CD4-positive, alpha-beta T cell treated with Interleukin-4 for 1 hour (primary cell): ENCODE measurements at places on chromosomes 1 and 21.

DNA sequence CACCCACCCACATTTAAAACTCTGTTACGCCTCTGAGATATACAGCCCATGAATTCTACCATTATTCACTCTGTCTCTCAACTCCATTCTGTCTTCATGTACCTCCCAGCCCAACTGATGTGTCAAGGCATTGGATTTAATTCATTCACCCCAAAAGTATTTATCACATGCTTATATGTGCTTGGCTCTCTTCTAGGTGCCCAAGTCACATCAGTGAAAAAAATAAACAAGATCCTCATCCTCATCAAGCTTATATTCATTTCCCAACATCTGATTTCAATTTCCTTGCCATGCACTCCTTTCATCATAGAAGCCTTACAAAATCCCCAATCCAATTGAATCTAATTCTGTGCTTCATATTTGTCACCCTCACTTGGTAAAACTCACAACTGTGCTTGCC is 967.6 kb downstream of the LTN1 start:
- DNase-seq = no peak

DNA sequence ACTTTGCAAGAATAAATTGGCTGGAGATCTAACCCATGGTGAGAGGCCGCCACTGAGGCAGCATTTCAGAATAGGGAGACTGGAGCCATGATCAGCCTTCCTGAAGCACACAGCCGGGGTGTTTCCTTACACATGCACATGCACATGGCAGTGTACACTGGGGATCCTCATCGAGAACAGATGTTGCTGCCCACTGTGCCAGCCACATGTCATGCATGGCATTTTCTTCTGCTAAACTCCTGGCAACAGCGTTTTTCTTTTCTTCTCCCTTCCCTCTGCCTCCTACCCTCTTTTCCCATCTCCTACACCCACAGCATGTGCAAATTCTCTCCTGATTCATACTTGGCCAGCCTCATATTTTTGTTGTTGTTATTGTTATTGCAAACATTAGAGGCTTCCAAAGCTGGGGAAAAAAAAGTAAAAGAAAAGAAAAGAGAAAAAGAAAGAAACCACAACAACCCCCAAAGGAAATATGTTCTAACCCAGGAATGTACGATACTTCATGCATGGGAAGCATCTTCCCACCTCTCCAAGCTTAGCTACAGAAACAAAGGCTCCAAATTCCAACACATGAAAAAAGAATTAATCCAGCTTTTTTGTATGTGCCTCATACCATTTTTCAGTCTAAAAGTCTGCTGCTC is 344.0 kb downstream of the ASTN1 start:
- DNase-seq = no peak

GRCh38 chr1:55974714-55975441 is 604.5 kb downstream of the PLPP3 start:
- DNase-seq = no peak

GRCh38 chr1:212525479-212526110 is 83.0 kb upstream of the ATF3 start:
- DNase-seq = no peak

DNA sequence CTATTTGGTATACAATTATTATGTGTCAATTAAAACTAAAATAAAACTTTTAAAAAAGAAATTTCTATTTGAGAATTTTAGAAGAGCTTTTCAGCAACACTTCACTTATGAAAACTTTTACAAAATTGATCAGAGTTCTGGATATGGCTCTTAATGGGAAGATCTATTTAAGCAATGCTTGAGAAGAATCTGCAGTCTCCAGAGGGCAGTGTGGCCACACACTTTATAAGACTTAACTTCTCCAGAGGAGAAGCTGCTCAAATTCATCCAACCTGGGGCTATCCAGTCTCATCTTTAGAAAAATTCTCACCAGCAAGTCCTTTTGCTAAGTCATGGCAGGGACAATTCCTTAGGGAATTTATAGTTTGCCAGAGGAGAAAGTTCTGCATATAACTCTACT is 25.2 kb upstream of the AGO1 start:
- no peak for DNase-seq

DNA sequence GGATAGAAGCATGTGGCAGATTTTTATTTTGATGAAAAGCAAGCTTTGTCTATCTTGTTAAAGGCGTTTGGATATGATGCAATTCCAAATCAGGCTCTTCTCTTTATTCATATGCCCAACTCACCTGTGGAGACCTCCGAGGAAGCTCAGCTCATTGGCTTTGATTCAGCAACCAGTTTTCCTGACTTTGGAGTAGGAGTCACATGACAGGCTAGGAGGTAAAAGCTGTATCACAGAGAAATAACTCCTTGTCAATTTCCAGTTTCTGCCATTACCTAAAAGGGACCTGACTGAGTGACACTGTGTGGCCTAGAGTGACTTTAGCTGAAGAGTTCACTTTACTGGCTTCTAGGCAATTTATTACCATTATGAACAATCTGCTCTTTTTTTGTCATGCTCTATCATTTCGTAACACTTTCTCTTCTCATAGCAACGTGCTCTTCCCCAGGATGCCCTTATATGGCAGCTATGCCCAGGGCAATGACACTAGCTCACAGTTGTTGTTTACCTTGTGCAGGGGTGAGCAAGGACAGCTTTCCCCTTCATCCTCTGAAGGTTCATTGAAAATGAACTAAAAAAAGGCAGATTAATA is 107.2 kb downstream of the KCNK1 start:
- DNase-seq = no peak

GRCh38 chr1:157137046-157137407 is 1.2 kb downstream of the ETV3 start:
- no peak for DNase-seq

GRCh38 chr1:240136402-240136801 is 44.7 kb downstream of the FMN2 start:
- no peak for DNase-seq

DNA sequence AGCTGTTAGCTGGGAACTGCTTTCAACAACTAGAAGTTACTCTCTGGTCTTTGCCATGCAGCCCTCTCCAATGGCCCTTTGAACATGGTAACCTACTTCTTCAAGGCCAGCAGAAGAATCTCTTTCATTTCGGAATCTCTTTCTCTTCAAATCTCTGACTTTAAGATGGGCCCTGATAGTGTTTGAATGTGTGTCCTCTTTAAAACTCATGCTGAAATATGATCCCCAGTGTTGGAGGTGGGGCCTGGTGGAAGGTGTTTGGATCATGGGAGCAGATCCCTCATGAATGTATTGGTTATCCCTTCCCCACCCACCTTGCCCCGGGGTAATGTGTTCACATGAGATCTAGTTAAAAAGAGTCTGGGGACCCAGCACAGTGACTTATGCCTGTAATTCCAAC is 54.5 kb upstream of the SOX13 start:
- DNase-seq = no peak

- DNase-seq = no peak
These were observed 10.6 kb downstream of the S100B start for GRCh38 chr21:46594276-46594675.
